Activated CD4-positive, alpha-beta T cell treated with anti-CD3 and anti-CD28 coated beads, Interleukin-2, amount 50 U/mL, for 16 hours (primary cell): ENCODE measurements at places on chromosomes 5 and 9.

- no peak for DNase-seq
Measured at GRCh38 chr9:128782669-128783068, 4.4 kb upstream of the TBC1D13 start.

DNA sequence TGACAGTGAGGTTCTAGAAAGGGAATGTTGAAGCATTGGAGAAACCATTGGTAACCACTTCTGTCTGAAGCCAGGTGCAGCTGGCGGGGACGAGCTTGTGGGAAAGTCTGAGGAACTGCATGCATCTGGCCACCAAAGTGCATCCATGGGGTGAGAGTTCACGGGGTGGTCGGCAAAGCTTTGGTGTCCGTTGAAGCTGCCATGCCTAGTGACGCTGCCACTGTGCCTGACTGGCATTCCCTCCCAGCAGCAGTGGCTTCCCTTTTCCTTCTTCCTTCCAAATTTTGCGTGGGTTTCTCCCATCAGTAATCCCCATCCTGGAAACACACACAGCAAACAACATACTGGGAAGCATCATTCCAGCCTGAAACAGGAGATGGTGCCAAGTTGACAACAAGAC lies 145.7 kb upstream of the ALDH1B1 start:
- no peak for DNase-seq

DNA sequence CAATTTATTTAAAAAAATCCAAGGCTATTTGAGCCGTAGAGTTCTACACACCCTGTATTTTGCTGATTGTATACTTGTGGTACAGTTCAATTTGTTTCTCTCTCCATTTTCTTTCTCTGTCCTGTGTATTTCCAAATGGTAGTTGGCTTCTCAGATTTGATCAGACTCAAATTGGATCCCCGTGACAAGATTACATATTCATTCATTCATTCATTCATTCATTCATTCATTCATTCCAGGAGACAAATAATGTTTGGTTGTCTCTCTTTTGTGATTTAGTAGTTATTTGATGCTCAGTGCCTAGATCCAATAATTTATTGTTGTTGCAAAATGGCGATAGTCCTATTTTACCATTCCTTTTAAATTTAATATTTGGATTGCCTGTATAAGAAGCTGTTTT lies 292.8 kb upstream of the RIOK2 start:
- no peak for DNase-seq

- DNase-seq: no peak
Measured at GRCh38 chr9:38227656-38228055, 158.6 kb upstream of the SHB start.

GRCh38 chr5:107135391-107135790 lies 535.3 kb downstream of the EFNA5 start:
- DNase-seq: no peak

- DNase-seq: no peak
Measured at GRCh38 chr5:98975223-98975622, 46.4 kb upstream of the CHD1 start.

GRCh38 chr5:115815693-115816225 lies 700 bp downstream of the CDO1 start:
- DNase-seq: no peak

DNA sequence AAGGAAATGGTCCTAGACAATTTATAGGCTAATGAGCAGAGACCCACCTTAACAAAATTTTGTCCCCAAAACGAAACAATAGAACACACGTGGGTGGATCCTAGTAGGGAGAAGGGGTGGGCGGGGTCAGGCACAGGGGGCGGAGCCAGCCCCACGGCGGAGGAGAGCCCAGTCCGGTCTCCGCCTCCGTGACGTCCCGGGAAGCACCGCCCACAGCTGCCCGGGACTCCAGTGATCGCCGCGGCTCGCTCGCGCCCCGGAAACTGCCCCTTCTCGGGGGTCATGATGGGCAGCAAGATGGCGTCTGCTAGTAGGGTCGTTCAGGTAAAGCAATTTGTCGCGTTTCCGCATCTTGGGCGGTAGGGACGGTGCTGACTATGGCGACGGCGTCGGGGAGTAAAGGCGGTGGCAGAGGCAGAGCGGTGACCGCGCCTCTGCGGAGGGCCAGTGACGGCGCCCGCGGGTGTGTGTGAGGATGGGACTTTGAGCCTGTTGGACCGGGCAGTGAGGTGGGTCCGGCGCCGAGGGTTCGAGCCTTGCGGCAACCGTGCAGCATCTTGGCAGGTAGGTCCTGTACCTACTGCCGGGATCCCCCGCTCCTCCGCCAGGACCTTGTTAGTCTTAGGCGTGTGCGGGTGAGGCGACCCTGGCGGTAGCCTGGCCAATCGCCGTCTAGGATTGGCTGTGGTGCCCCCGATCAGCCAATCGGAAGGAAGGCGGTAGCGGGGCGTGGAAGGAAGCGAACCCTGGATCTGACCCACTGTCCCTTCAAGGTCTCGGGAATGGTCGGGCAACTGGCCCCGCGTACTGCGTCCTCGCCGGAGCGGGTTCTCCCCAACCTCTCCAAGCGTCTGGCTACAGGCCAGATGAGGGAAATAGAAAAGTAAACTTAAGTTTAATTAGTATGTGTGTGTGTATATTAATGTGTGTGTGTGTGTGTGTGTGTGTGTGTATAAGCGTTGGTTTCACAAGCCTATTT lies 16.8 kb upstream of the CDK7 start:
- DNase-seq: peak; percentile 97

GRCh38 chr5:64653766-64654560 lies 36.3 kb upstream of the SHISAL2B start:
- DNase-seq: no peak

GRCh38 chr5:84255315-84255714 lies 129.4 kb downstream of the EDIL3 start:
- DNase-seq: peak; percentile 0

GRCh38 chr5:32029261-32029660 lies 144.9 kb downstream of the GOLPH3 start:
- no peak for DNase-seq

DNA sequence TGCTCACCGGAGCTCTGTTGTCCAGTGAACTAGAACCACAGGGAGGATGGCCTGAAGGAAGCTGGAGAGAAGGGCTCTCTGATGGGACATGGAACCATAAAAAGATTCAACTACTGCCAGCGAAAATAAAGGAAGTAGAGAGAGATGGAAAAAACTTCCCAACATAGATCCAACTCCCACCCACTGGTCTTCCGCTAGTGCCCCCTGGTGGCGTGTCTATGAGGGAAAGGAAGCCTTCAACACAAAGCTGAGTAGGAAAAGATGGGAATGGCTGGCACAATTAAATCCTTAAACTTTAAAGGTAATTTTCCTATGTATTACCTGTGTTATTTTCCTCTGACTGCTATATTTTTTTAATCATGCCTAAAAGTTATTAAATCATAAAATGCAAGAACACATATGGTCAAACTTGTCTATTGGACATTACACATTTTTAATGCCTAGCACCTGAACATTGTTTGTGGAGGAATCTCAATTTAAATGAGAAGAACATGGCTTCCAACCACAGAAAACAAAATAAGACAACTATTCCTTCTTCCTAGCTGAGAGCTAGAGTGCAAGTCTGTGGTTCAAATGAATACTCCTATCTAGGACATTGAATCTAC lies 51.5 kb downstream of the CEP120 start:
- peak; percentile 10 for DNase-seq

GRCh38 chr9:129583308-129584038 lies 37.4 kb downstream of the C9orf50 start:
- no peak for DNase-seq

DNA sequence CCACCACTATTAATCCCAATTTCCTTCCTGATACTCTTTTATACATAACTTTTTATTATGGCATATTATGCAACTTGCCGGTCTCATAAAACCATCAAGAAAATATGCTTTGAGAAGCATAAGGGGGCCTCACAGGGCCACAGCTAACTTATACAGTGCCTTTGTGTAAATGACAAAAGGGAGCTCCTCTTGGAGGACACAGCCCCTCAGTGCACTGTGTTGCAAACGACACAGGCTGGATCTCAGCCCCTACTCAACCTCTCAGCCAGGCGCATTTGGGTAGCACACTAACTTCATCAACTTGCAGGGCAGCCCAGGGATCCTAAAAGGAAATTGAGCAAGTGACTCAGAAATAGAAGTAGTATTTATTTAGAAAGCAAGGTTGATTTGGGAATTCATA lies 35.4 kb downstream of the RIGI start:
- no peak for DNase-seq

GRCh38 chr9:74742792-74743730 lies 144.7 kb downstream of the TRPM6 start:
- DNase-seq: peak; percentile 10

- DNase-seq: no peak
Measured at GRCh38 chr5:155147222-155147621, 133.7 kb downstream of the KIF4B start.

DNA sequence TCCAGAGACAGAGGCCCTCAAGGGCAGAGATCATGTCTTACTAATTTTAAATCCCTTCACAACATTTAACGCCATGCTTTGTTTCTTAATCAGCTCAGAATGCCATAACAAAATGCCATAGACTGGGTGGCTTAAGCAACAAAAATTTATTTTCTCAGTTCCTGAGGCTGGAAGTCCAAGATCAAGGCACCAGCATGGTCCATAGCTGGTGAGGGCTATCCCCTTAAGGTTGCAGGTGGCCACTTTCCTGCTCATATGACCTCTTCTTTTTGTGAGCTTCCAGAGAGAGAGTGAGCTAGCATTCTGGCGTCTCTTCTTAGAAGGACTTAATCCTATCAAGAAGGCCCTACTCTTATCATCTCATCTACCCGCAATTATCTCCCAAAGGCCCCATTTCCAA lies 470.3 kb downstream of the ZNF608 start:
- DNase-seq: no peak

- no peak for DNase-seq
Measured at GRCh38 chr5:150062216-150062922, 24.0 kb downstream of the CSF1R start.

- no peak for DNase-seq
Measured at GRCh38 chr5:57163553-57164006, 10.3 kb upstream of the GPBP1 start.

GRCh38 chr9:127970401-127971313 lies 10.1 kb downstream of the EEIG1 start:
- peak; percentile 96 for DNase-seq

DNA sequence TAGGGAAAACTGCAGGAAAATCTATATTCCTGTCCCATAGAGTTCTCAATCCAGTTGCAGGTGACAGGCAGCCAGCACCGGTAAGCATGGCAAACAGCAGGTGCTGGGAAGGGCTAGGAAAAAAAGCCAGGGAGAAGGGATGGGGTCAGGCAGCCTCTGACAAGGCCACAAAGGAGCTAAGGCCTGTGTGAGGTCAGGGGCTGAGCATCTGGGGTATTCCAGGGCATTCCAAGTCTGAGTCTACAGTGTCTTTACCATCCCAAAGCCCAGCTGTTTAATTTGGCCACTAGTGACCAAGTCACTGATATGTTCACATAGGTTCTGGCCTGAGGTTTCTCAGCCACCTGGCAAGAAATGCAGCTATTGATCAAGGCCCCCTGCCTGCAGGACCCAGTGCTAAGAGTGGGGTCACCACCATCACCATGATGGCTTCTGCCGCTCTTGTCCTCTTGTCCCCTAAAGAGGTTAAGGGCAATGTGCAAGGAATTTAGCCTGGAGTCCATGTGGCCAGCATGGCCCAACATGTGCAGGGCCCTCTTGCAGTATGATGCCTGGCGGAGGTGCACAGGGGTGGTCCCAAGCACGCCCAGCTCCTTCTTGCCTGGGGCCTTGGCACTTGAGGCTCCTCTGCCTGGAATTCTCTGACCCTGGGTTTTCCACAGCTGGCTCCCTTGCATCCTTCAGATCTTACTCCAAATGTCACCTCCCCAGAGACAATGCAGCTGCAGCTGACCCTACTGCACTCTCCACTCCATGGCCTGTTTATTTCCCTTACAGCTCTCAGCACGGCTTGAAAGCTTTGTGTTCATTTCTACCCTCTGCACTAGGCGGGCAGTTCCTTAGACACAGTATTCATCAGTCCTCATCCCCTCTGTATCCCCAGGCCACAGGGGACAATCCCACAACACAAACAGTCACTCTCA lies 213.1 kb downstream of the MSX2 start:
- DNase-seq: no peak

DNA sequence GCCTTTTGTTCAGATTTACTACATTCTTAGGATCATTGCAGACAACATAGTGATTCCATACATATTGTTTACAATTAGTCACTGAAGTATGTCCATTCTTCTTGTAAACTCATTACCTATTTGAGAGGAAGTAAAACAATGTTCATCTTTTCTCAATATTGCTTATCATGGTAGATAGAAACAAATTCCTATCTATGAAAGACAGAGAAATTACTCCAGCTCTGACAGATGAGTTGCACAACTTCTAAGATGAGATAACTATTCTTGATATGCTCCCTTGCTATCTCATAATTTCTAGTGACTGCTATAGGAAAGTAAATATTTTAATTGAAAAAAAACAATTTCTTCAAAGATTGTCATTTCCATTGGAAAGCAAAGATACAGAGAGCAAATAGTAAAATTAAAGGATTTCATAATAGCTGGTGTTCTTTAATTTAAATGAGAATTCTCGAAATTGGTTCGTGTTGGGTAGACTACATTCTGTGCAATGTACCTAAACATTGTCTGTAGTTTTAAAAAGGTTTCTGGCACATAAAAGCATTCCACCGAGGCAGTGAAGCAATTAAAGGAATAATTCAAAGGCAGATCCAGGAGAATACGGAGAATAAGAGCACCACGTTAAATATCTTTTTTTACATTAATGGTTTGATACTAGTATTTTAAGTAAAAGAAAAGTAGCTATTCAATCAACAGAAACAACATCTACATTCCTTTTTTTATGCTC lies 1029.1 kb upstream of the ACO1 start:
- DNase-seq: no peak

DNA sequence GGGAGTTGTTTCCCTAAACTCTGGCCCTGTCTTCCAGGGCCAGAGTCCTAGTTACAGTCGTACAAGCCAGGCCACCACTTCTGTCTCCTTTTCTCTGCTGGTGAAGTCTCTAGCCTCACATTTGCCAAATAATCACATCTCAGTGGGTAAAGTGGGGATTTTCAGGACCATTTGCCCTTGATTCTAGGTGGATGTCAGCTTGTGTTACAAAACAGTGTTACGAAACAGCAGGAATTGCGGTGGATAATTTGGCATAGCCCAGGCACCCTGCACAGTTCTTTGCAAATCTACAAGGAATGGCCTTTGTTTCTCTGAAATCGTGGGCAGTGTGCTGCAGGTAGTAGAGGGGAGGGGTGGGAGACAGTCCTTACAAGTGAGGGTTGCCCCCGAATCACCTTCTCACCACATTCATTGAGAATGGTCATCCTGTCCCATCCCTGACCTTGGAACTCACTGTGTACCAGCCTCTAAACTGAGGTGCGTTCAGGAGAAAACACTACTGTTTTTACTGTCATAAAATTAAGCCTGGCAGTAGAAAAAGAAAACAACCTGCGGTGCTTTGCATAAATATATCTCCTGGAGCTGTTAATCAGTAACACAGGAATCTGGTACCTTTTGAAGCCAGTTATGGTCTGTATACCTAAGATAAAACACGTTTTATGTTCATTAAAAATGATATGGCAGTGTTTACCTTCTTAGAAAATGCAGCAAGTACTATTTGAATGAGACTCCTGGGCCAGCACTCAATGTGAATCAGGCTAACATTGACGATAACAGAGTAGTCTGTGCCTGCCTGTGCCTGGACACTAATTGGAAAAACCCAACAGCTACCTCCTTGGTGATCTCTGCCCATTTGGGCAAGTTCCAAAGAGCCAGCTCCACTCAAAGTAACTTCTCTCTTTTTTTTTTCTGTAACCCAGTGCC lies 44.3 kb downstream of the CYSTM1 start:
- no peak for DNase-seq
